Suppressor macrophage (primary cell): ENCODE measurements at places on chromosomes 13 and 19.

GRCh38 chr13:33956346-33956745, 138.4 kb downstream of the RFC3 start:
- no peak for DNase-seq

GRCh38 chr19:1087813-1088415, 7.3 kb downstream of the POLR2E start:
- DNase-seq, result peak; percentile 94

DNA sequence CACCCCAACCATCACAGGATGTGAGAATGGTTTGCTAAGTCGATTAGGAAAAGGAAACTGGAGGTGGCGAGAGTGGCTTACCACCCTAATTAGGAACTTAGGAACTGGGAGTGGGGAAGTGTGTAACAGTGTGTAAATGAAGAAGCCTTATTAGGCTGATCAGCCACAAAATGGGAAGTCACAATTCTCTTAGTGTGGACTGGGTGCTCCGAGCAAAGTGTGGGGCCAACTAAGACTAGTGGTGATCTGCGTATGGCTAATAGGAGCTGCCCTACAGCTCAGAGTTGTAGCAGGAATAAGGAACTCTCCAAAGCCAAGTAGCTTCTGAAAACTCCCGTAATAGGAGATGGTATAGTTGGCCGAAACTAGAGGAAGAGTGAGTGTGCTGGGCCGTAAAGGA, 7.6 kb downstream of the SIGLEC11 start:
- DNase-seq, result peak; percentile 70

- no peak for DNase-seq
Observed at GRCh38 chr13:46675016-46675415, 121.9 kb downstream of the ESD start.

DNA sequence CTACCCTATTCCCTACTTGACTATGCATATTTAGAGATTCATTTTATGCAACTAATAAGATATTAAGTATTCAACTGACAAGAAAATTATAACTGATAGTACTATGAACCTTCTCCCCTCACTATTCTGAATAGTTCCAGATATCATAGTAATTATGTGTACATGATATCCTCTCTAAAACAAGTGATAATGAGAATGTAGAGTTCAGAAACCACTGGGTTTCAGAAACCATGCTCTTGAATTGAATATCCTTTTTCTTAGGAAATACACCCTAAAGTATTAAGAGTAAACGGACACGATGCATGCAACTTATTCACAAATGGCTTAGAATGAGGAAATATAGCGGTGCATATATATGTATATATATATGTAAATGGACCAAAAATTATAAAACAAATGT, 160.9 kb downstream of the TBC1D4 start:
- DNase-seq, result no peak

- DNase-seq, result no peak
Observed at GRCh38 chr13:30535046-30535445, 69.3 kb upstream of the HMGB1 start.

DNA sequence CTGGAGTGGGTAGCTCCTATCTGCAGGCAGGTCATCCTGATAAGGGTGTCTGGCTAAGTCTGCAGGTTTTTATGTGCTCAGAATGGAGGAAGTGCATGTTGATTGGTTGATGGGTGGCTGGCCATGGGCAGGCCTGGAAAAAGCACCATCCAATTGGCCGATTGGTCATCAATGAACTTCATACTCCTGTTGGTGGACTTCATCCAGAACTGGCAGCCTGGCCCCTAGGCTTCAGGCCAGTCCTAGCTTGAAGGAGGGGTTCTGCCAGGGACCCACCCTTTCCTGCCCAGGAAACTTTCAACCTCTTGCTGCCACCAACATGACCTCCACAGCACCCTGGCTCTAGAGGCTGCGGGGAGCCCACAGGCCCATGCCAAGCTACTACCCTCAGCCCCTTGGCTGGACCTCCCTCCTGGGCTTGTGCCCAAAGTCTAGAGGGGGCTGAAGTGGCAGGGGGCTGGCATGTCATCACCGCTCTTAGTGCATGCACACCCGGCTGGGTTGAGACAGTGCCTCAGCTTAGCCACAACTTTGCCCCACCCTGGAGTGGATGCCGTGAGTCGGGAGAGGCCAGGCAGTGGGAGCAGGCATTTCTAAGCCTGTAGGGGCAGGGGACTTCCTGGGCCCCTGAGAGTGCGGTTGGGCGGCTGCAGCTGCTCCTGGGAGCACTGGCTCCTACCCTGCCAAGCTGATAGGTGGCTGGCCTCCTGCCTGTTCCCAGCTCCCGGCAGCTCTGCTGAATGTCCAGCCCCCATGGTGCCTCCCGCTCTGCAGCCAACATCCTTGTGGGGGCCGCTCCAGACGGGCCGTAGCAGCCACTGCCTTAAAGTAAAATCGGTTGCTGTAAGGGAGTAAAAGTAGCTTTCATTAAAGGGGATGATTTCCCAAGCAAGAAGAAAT, 13.2 kb downstream of the DNAJC15 start:
- no peak for DNase-seq

GRCh38 chr13:30179597-30180276, 127.6 kb downstream of the KATNAL1 start:
- no peak for DNase-seq

GRCh38 chr13:101584331-101584730, 131.9 kb downstream of the ITGBL1 start:
- DNase-seq, result no peak

DNA sequence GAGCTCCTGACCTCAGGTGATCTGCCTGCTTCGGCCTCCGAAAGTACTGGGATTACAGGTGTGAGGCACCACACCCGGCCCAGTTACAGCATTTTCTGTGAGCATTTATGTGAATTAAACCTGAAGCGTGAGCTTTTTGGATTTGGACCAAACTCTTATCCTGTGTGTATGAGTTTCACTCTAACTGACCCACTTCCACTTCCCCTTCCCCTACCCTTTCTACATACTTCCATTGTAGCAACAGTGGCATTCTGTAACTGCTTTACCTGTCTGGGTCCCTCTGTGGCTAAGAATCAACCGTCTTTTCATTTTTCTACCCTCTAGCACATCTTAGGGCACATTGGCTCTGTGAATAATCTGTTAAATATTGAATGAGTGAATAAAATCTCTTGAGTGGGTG, 16.2 kb downstream of the FRY start:
- peak; percentile 57 for DNase-seq

GRCh38 chr13:33610438-33611120, 207.4 kb upstream of the RFC3 start:
- DNase-seq, result no peak

DNA sequence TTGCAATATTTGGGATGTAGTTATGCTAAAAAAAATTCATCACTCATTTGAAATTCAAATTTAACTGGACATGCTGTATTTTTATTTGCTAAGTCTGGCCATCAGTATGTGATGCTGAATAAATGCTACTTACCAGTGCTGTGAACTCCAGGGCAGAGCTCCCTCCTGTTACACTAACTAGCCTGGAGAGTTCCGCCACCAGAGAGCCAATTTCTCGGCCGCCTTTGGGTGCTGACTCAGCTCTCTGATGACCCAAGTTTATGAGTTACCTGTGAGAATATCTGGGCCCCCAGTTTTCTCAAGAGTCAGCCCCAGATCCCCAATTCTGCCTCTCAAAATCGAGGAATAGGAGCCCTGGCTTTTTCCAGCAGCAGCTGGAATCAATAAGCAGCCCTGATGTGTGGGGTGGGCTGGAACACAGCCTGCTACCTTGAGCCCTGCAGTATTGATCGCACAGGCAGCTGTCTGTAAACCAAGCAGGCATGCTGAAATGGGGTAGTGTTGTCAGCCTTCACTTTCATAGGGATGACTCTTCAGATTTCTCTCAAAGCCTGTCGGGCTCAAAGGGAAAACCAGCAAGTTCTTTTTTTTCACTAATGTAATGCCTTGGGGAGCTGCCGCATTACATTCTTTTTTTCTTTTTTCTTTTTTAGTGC, 113.7 kb downstream of the DNAJC15 start:
- no peak for DNase-seq

DNA sequence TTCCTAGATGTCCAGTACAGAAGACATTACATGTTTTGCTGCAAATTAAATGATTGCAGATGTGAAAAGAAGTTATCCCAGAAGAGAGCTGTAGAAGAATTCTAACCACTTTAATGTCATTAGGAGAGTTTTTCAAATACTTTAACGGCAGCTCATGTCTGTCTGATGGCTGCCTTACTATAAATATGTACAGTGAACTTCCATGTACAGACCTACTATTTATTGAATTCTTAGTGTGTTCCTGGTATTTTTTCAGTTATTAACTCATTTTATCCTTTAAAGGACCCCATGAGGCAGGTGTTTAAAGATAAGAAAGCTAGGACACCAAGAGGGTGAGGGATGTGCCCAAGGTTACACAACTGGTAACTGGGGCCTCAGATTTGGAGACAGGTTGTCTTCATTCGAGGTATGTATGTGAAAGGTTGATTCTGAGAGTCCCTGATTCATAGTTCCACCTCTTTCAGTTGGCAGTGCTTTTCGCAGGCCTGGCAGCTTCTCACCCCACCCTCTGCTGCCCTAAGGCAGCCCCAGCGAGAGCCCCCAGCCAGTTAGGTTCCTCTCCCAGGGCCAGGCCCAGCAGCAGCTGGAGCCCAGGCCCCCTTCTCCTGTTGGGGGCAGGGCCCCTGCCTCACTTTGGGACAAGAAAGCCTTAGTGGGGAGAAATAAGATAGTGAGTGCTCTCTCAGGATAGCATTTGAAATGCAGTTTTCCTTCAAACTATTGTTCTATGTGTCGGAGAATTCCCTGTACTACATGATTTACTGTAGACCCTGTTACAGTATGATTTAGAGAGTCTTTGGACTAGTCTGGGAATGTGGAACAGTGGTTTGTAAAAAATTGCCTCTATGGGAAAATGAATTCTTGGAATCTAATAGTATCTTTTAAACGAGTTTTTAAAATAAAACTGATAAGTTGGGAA, 67.7 kb upstream of the TEX29 start:
- no peak for DNase-seq

DNA sequence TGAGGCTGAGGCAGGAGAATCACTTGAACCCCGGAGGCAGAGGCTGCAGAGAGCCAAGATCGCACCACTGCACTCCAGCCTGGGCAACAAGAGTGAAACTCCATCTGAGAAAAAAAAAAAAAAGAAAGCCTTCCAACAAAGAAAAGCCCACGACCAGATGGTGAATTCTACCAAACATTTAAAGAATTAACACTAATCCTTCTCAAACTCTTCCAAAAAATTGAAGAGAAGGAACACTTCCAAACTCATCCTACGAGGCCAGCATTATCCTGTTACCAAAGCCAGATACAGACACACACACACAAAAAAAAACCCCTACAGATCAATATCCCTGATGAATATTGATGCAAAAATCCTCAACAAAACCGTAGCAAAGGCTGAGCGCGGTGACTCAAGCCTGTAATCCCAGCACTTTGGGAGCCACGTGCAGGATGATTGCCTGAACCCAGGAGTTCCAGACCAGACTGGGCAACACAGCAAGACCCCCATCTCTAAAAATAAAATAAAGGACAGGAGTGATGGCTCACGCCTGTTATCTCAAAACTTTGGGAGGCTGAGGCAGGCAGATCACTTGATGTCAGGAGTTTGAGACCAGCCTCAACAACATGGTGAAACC, 6.2 kb upstream of the EVI5L start:
- no peak for DNase-seq

- no peak for DNase-seq
Observed at GRCh38 chr19:49718991-49719390, 28.1 kb downstream of the CPT1C start.
